Fibroblast of villous mesenchyme (primary cell): ENCODE measurements at places on chromosomes 7 and 10. TPM values are rescaled to one million over a fixed set of nuclear protein-coding genes. Genes with fewer than 3 reads are reported as not detected.

The CLDN3 gene
- total RNA-seq = not detected in 2 replicates

The DNTT gene
- total RNA-seq = not detected in 2 replicates

DNA sequence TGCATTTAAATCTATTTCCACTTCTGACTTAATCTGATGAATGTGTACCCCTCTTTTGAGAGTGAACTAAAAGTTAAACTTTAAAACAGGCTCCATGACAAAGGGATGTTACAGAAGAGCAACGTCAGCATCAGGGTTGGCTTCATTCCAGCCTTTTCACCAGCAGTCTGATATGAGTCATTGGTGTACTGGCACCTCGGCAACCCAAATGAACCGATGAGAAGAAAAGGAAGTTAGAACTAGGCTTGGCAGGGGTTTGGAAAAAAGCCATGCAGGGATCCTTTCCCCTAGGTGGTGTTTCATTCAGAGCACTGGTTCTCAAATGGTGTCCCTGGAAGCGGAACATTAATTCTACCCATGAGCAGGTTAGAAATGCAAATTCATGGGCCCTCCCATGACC, 53.6 kb downstream of the SEC61G start:
- DNase-seq = peak; percentile 3

DNA sequence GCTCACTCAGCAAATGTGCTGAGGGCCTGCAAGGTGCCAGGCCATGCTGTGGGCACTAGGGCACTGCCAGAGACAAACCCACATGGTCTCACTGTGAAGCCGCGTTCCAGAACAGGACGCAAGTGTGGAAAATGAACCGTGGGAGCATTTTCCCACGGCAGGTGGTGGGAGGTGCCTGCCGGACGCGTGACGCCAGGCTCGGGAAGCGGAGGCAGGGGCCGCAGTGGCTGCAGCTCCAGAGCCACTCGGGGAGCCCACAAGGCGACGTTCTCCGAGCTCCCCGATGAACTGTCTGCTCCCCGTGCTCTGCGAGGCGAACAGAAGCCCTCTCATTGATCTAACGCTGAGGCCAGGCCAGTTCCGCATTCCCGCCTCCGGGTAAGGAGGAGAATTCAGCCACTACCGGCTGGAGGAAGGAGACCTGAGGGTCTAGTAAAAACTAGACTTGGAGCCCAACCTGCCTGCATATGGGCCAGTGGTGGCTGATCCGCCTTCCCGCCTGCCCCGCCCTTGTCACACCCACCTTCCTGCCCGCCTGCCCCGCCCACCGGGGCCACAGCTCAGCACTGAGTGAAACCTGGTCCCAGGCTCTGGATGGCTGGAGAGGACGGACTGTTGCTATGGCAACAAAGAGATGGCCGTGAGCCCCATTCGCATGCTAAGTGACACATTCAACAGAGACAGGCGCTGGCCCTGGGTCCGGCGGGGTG, 13.1 kb downstream of the ADGRA1 start:
- no peak for DNase-seq

- DNase-seq = no peak
Measured at GRCh38 chr10:125095776-125096175, 64.6 kb downstream of the CTBP2 start.

- peak; percentile 61 for DNase-seq
Measured at GRCh38 chr7:23472956-23473843, 2.9 kb upstream of the IGF2BP3 start.

DNA sequence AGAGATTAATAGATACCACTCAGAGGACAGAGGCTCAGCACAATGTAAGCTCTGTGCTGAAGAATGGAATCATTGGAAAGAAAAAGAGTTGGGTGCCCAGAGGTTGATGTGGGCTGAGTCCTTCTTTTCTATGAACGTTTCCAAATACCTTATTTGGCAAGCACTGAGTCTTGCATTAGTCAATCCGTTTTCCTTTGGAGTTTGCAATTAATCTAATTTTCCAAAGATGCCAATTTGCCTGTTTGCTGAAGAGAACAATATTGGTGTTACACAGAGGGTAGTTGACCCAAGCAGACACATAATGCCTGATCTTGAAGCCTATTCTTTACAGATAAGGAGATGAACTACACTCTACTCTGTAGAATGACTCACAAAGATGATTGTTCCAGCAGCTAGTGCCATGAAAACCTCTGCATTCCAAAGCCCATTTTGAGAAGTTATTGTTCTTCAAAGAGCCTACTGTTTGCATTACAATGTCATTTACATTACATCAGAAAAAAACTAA, 55.4 kb upstream of the MET start:
- no peak for DNase-seq

GRCh38 chr7:100887516-100888290, 1.8 kb downstream of the UFSP1 start:
- no peak for DNase-seq

GRCh38 chr7:11726794-11727155, 105.2 kb downstream of the THSD7A start:
- DNase-seq = peak; percentile 44

- DNase-seq = no peak
Measured at GRCh38 chr10:13404791-13405190, 56.7 kb upstream of the SEPHS1 start.

GRCh38 chr7:13327669-13328068, 640.2 kb downstream of the ARL4A start:
- no peak for DNase-seq

GRCh38 chr10:128793726-128794655, 667.8 kb upstream of the MKI67 start:
- no peak for DNase-seq

- DNase-seq = peak; percentile 25
Measured at GRCh38 chr7:41652267-41652666, 50.6 kb downstream of the INHBA start.
